Cortex of kidney (tissue), 1 donor: ENCODE measurements at places on chromosomes 12 and 14.

- no peak for DNase-seq
These were observed at the start of gene SOCS2 for GRCh38 chr12:93571925-93572711. TSS of gene SOCS2 (plus strand) at chr12:93572675. CDS start at chr12:93572898, 223 bp downstream.

- DNase-seq, result no peak
These were observed 556 bp downstream of the MTHFD1 start for GRCh38 chr14:64388533-64389285.

- no peak for DNase-seq
These were observed 213.2 kb upstream of the LRFN5 start for GRCh38 chr14:41393512-41393911.

GRCh38 chr12:51080136-51080535 lies 3.3 kb downstream of the CSRNP2 start:
- DNase-seq, result no peak

GRCh38 chr12:59660148-59660547 lies 64.3 kb downstream of the SLC16A7 start:
- DNase-seq, result no peak

- DNase-seq, result no peak
These were observed 197.4 kb upstream of the SLC38A2 start for GRCh38 chr12:46569826-46570439.
